ENCODE measurements at places on chromosomes 7 and 10. TPM values are rescaled to one million over a fixed set of nuclear protein-coding genes. Genes with fewer than 3 reads are reported as not detected.
A peak's percentile ranks its signal among the peaks of the same experiment; 100 is the strongest.

DNA sequence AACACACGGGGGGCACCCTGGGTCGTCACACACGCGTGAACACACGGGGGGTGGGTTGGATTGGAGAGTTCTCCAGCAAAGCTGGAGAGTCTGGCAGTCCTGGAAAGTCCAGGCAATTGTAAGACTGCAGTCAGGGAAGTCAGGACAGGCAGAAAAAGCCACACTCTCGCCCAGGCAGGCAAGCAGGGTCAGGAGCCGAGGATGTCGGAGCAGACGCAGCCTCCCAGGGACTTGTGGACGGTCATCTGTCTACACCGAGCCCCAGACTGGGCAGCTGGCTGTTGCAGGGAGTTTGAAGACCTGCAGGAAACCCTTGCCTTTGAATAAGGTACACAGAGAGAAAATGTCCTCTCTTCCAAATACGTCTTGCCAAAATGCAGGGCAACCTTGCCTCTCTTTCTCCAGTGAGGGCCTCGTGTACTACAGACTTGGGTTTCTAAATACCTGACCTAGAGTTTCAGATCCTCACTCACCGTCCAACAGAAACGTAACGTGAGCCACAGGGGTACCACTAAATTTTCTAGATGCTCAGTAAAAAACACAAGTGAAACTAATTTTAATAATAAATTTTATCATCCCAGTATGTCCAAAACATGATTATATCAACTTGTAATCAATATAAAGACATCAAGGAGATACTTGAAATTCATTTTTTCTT, 176.7 kb downstream of the ADARB2 start:
- no peaks in the 10 kb centered on the region for H3K27me3 ChIP-seq
- H3K4me1 ChIP-seq = no peaks in the 10 kb centered on the region
- no peak for DNase-seq
- no peak overlapping the region for H3K27ac ChIP-seq
- no peaks in the 10 kb centered on the region for H3K36me3 ChIP-seq

DNA sequence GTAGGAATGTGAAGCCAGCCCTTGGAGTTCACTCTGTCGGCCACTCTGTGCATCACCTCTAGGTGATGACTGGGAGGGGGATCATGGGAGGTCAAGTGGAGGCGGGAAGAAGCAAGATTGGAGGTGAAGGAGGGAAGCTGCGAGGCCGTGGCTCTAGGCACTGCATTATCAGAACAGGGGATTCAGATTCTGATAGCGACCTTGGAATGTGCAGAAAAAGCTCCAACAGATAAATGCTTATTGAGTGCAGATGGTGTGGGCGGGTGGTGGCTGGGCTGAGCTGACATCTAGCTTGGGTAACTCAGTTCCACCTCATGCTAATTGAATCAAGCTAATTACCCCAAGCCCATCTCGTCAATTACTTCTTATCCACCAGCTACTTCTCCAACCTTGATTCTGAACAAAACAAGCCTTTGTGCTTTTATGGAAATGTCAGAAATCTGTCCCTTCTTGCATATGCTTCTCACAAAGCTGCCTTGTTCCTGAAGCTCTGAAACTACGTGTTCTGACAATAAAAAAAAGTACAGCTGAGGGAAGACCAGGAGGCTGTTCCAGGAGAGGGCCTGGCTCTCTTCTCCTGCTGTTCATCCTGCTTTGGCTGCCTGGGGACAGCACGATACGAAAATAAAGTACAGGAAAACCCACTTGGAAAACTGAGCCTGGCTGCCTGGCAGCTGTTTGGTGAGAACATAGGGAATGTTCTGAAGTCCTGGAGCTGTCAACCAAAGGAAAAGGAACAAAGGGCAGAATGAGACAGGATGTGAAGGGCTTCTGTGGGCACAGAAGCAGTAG, 27.5 kb downstream of the STRA8 start:
- DNase-seq = no peak
- H3K27me3 ChIP-seq = no peaks in the 10 kb centered on the region
- peak overlapping the region; percentile 23 for H3K27ac ChIP-seq
- H3K36me3 ChIP-seq = no peaks in the 10 kb centered on the region

- H3K4me3 ChIP-seq = no peak overlapping the region
- no peaks in the 10 kb centered on the region for H3K27me3 ChIP-seq
- no peaks in the 10 kb centered on the region for H3K4me1 ChIP-seq
- H3K36me3 ChIP-seq = no peaks in the 10 kb centered on the region
Measured at GRCh38 chr10:314871-315270, 179.6 kb downstream of the ZMYND11 start.

- H3K4me3 ChIP-seq = no peak overlapping the region
- H3K36me3 ChIP-seq = no peaks in the 10 kb centered on the region
- H3K27ac ChIP-seq = no peak overlapping the region
- H3K27me3 ChIP-seq = no peaks in the 10 kb centered on the region
Measured at GRCh38 chr10:324593-324992, 189.3 kb downstream of the ZMYND11 start.

DNA sequence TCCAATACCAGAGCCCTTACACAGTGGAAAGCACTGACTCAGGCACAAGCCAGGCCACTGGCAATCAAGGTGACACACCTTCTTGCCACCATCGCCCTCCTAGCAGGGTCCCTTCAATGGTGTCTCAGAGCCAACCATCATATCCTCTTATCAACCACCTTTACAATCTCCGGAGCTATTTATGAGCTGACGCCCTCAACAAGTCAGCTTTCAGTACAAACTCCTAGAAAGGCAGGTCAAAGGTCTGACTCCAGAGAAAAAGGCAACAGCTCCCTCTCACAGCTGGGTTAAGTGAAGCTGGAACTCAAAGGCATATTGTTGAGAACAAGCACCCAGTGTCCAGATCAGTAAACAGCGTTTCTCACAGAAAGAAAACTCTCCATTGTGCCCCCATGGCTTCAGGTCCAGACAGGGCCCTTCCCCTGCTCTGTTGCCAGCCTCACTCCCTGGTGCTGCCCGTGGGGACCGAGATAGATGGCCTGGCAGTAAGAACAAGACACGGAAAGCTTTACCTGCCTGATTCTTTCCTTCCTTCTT, 2.4 kb downstream of the ZNF3 start:
- H3K4me3 ChIP-seq = no peak overlapping the region
- no peaks in the 10 kb centered on the region for H3K27me3 ChIP-seq
- H3K4me1 ChIP-seq = peaks cover 53% of the 10 kb centered on the region
- H3K36me3 ChIP-seq = peaks cover 35% of the 10 kb centered on the region
- DNase-seq = peak; percentile 78

DNA sequence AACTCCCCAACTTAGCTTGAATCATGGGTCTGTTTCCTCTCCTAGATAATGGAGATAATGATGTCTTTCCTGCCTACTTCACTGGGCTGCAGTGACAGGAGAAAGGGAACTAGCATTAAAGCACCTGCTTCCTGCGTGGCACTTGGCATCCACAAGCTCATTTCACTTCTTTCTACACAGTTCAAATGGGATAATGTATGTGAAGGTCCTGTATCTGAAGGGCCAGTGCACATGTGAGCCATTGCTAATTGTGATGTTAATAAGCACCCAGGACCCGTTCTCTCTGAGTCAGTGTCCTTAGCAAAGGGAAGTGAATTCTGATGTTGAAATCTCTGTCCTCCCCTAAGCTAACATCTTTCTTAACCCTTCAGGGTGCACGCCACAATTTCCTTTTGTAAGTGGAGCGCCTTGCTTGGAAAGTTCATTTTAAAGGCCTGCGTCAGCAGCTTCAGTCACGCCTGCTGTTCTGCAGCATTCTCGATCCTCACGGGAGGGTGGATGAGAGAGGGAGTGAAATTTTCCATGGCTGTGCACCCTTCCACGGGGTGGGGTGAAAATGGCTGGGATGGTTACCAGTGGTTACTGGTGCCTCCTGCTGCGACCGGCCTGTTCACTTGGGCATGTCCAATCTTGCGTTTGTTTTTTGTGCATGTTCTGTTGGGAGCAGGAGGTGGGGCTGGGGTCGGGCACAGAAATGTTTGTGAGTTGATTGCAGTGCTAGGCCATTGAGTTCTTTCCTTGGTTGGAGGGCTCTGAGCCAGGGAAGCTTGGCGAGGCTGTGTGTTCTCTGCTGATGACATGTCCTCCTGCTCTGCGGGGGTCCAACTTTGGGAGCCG, 59.2 kb downstream of the HK1 start:
- H3K27me3 ChIP-seq = no peaks in the 10 kb centered on the region
- DNase-seq = no peak
- H3K27ac ChIP-seq = peak overlapping the region; percentile 53
- peaks cover 41% of the 10 kb centered on the region for H3K4me1 ChIP-seq
- no peaks in the 10 kb centered on the region for H3K36me3 ChIP-seq
- no peak overlapping the region for H3K4me3 ChIP-seq

The ZNF777 gene
- 19.5 TPM for total RNA-seq

GRCh38 chr7:66643395-66643794, 14.7 kb downstream of the KCTD7 start:
- H3K27me3 ChIP-seq = no peaks in the 10 kb centered on the region
- H3K4me1 ChIP-seq = peaks cover 26% of the 10 kb centered on the region
- H3K27ac ChIP-seq = no peak overlapping the region
- DNase-seq = no peak

The PDE1C gene
- total RNA-seq = 2.5 TPM

- no peak overlapping the region for H3K27ac ChIP-seq
- H3K4me3 ChIP-seq = no peak overlapping the region
- no peaks in the 10 kb centered on the region for H3K36me3 ChIP-seq
- H3K27me3 ChIP-seq = no peaks in the 10 kb centered on the region
- H3K4me1 ChIP-seq = no peaks in the 10 kb centered on the region
Measured at GRCh38 chr10:16491933-16492332, 29.7 kb downstream of the C1QL3 start.

The SPDYE16 gene
- not detected for total RNA-seq

DNA sequence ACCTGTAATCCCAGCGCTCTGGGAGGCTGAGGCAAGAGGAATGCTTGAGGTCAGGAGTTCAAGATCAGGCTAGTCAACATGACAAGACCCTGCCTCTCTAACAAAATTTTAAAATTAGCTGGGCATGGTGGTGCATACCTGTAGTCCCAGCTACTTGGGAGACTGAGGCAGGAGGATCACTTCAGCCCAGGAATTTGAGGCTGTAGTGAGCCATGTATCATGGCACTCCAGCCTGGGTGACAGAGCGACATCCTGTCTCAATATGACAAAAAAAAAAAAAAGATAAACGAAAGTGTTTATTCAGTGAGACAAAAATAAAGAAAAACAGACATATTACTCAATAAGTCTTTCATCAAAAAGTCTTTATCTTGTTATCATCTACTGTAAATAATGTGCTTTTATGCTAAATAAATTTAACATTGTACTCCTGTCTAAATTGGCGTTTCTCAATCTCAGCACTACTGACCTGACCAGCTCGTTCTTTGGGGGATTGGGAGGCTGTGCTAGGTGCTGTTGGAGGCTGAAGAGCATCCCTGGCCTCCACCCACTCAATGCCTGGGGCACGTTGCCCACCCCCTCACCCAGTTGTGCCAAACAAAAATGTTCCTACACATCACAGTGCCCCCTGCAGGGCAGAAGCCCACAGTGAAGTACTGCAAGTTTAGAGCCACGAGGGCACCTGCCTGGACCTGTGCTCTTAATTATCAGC, 57.7 kb downstream of the NCAPG2 start:
- peak; percentile 17 for DNase-seq
- H3K4me3 ChIP-seq = no peak overlapping the region
- H3K27ac ChIP-seq = no peak overlapping the region
- no peaks in the 10 kb centered on the region for H3K27me3 ChIP-seq

DNA sequence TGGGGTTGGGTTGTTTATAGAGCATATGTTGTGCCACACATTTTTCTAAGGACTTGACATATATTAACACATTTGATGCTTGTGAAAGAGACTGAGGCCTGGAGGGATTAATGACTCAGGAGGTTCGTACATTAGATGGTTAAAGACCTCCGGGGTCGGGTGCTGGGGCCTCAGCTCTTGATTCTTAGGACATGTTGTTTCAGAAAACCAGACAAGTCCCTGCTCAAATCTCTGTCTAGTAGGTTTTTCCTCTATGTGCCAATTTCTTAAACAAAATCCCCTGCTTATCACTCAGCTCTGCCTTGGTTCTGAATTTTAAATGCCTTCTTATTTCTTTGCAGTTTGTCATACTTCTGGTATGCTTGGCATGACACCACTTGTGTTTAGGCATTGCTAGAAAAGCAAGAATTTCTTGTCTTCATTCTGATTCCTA, 5.8 kb downstream of the UPP1 start:
- no peaks in the 10 kb centered on the region for H3K36me3 ChIP-seq
- no peaks in the 10 kb centered on the region for H3K27me3 ChIP-seq
- peaks cover 7% of the 10 kb centered on the region for H3K4me1 ChIP-seq
- H3K27ac ChIP-seq = no peak overlapping the region
- no peak overlapping the region for H3K4me3 ChIP-seq
- DNase-seq = no peak

DNA sequence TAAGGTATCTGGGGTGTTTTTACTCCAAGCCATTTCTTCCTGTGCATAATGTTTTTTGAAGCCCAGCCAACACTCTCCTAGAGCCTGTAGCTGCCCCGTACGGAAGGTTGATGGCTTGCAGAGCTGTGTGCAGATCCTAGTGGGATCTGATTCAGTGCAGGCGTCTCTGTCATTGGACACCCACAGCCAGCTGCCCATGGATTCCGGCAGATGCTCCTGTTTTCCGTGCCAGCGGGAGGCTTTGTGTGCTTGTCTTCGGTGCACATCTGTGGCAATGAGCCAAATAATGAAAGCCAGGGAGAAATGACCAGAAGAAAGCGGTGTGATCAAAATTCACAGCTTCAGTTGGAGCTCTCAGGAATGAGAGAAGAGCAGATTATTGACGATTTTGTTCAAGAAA, 426.4 kb downstream of the TYW1 start:
- H3K27ac ChIP-seq = no peak overlapping the region
- H3K27me3 ChIP-seq = no peaks in the 10 kb centered on the region
- H3K36me3 ChIP-seq = no peaks in the 10 kb centered on the region
- H3K4me3 ChIP-seq = no peak overlapping the region
- H3K4me1 ChIP-seq = no peaks in the 10 kb centered on the region

GRCh38 chr7:148535217-148535616, 55.3 kb upstream of the C7orf33 start:
- no peaks in the 10 kb centered on the region for H3K27me3 ChIP-seq
- H3K4me1 ChIP-seq = no peaks in the 10 kb centered on the region
- DNase-seq = peak; percentile 15
- H3K27ac ChIP-seq = peak overlapping the region; percentile 27
- H3K36me3 ChIP-seq = no peaks in the 10 kb centered on the region

The PNLIPRP3 gene
- total RNA-seq = not detected
